ENCODE measurements at places on chromosomes 5 and 9.
A peak's percentile ranks its signal among the peaks of the same experiment; 100 is the strongest.

DNA sequence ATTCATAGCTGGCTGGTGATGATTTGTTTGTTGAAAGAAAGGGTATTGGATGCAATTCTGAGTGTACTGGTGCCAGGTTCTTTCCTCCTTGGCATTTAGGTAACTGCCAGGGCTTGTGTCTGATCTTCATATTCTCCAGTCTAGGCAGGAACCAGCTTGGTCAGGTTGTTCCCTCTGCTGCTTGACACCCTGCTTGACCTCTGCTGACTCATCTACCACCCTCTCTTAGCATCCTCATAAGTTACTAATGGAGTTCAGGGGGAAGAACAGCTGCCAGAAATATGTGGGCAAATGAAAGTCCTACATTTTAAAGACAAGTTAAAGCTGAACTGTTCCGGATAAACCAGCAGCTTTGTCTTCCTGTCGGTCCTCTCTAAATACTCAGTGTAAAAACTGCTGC lies 116.1 kb upstream of the TNC start:
- peak; percentile 94 for DNase-seq

DNA sequence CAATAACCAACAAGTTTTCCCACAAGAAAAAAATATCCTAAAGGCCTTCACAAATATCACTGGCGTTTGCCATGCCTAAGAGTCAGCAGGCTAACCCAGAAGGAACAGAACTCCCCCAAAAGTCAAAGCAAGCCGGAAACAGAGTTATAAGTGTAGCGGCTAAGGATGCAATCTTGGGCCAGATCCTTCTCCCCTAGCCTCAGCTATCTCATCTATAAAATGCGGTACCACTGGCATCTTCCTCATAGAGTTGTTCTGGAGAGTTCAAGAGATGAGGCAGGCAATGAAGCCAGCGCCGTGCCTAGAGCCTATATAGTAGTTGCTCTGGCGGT lies 632 bp downstream of the DPM2 start:
- no peak for DNase-seq

GRCh38 chr9:109717342-109717741 lies 62.7 kb upstream of the PALM2AKAP2 start:
- DNase-seq = no peak

GRCh38 chr9:20376731-20377375 lies 245.4 kb downstream of the MLLT3 start:
- no peak for DNase-seq

DNA sequence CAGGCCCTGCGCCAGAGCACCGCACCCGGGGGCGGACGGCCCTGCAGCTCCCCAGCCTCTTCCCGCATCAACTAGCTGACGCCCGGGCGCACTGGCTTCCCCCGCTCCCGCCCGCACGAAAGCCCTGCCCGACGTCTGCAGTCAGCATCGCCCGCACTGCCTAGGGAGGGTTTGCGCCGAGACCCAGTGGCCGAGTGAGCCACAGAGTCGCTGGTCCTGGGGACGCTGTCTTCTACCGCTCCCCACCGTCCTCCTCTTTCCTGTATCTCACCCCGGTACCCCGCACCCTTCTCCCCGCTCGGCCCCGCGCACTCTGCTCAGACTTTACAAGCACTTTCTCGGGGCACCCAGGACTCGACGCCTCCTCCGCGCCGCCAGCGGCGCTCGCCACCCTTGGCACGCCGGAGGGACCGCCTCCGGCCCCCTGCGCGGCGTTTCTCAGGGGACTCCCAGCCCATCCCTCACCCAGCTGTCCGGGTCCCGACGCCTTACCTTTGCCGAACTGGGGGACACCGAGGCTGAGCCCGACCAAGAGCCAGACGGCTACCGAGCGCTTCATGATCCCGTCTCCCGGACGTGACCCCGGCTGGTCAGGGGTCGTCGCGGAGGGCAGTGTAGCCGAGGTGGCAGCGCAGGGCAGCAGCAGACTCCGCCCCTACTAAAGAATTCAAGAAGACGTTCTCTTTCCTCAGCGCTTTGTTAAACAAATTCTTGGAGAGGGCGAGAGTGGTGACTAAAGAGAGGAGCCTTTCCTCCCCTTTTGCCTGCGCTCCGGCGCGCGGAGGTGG lies 670 bp downstream of the EDIL3 start:
- DNase-seq = peak; percentile 41

- DNase-seq = no peak
Observed at GRCh38 chr9:96048956-96049831, 173.7 kb downstream of the ERCC6L2 start.

DNA sequence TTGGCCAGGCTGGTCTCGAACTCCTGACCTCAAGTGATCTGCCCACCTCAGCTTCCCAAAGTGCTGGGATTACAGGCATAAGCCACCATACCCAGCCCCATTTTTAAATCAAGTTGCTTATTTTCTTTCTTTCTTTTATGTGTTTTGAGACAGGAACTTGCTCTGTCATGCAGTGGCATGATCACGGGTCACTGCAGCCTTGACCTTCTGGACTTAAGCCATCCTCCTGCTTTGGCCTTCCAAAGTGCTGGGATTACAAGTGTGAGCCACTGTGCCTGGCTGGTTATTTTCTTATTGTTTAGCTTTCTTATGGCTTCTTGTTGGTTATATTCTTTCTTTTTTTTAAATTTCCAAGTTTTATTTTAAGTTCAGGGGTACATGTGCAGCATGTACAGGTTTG lies 79.7 kb upstream of the C5orf63 start:
- no peak for DNase-seq

DNA sequence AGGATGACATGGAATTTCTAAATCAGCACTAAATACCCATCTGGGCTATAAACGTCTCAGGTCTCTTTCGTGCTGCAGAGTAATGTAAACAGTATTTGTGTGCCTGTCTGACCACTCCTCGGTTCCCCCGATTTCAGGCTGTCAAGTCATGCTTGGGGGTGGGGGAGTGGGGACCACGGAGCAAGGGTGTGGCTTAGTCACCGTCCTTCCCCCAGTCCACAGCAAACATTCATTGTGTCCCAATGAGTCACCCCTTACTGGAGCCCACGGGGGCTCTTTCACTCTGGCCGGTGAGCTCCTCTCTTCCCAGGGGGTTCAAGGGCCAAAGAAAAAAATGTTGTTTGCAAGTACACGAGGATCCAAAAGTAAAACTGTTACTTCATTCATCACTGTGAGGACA lies 72.4 kb upstream of the ICE1 start:
- DNase-seq = peak; percentile 56

- no peak for DNase-seq
Observed at GRCh38 chr5:132257131-132258101, at the start of gene PDLIM4. TSS of gene PDLIM4 (plus strand) at chr5:132257696. CDS start at chr5:132257735, 39 bp downstream.

DNA sequence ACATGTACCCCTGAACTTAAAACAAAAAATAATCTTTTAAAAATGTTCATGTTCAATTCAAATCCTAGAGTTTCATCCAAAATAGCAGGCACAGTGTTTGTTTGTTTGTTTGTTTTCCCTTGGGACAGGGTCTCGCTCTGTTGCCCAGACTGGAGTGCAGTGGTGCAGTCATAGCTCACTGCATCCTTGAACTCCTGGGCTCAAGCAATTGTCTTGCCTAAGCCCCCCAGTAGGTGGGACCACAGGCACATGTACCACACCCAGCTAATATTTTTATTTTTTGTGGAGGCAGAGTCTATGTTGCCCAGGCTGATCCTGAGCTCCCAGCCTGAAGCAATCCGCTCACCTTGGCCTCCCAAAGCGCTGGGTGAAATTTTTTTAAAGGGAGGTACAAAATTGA lies 5.0 kb upstream of the POLR1E start:
- DNase-seq = no peak

- peak; percentile 99 for DNase-seq
Observed at GRCh38 chr9:115590011-115590410, 472.1 kb upstream of the TNC start.

DNA sequence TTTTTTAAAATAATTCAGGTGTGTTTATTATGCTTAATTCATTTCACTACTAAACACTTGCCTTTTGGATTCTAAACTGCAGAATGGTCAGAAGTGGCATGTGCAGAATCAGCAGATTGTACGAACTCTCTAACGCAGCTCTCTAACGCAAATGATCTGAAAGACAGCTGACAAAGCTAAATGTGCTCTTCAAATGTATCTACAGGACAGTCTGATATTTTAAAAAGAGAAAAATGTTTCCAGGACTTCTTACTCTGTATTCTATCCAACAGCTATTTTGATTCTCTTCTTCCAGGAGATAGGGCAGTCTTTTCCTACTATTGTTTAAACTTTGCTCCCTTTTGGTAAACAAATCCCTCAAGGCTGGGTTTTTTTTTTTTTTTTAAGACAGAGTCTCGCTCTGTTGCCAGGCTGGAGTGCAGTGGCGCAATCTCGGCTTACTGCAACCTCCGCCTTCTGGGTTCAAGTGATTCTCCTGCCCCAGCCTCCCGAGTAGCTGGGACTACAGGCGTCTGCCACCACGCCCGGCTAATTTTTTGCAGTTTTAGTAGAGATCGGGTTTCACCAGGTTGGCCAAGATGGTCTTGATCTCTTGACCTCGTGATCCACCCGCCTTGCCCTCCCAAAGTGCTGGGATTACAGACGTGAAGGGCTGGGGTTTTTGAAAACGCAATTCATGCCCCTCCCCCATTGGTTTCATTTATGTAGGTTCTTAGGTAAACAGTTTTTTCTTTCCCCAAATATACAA lies 1.2 kb downstream of the NMRK1 start:
- no peak for DNase-seq

DNA sequence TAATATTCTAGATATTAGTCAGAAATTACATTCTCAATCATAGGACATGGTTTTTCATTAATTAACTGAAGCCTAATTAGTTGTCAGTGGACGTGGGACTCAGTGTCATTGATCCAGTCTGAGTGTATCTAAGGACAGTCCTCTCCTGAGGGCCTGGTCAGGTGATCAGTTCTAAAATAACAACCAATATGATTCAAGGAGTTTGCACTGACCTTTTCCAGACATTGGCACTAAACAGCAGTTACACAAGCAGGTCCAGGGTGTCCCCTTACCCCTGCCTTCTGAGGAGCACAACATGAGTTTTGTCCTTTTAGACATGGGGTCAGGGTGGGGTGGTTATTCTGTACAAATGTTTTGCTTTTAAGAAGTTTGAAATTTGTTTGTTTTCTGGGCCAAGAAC lies 97.8 kb downstream of the CMYA5 start:
- DNase-seq = no peak

GRCh38 chr5:120155873-120156272 lies 308.2 kb upstream of the PRR16 start:
- no peak for DNase-seq

Measured in fibroblast of mammary gland (primary cell).